Activated gamma-delta T cell treated with Interleukin-2 at 50 U/mL for 16 hours (primary cell): ENCODE measurements at places on chromosomes 6 and 20.

DNA sequence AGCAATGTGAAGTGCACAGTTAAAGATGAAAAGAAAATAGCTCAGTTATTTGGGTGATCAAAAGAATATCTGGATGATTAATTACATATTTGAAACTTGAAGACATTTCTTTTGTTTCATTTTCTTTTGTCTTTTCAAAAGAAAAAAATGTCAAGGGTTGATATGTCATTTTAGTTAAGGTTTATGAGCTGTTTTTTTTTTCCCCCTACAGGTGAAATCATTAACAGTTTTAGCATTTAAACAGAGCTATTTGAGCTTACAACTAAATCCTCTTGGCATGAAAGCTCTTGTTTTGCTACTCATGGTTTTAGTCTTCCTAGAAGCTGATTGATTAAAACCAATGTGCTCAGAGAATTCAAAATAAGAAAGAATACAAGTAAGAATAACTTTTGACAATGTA is 887.3 kb downstream of the PHF3 start:
- no peak for DNase-seq

- peak; percentile 1 for DNase-seq
These were observed 183.9 kb downstream of the DLL1 start for GRCh38 chr6:170106906-170107525.

DNA sequence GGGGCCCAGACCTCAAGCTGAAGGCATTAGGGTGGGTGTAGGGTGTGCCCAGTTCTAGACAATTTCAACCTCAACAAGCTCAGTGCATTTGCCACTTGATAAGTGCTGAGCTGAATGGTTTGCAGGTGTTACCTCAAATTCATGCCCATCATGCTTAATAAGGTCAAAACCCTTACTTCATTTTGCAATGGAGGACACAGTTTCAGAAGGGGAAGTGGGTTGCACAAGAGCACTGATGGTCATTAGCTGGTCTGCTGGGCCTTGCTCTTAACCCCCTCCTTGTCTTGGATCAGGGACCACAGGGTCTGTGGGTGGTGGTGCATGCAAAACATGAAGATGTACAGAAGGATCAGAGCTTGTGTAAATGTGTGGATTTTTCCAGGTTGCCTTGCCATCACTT is 71.0 kb upstream of the SIRPA start:
- DNase-seq = no peak

GRCh38 chr6:104253236-104253635 is 606.5 kb downstream of the HACE1 start:
- DNase-seq = no peak

DNA sequence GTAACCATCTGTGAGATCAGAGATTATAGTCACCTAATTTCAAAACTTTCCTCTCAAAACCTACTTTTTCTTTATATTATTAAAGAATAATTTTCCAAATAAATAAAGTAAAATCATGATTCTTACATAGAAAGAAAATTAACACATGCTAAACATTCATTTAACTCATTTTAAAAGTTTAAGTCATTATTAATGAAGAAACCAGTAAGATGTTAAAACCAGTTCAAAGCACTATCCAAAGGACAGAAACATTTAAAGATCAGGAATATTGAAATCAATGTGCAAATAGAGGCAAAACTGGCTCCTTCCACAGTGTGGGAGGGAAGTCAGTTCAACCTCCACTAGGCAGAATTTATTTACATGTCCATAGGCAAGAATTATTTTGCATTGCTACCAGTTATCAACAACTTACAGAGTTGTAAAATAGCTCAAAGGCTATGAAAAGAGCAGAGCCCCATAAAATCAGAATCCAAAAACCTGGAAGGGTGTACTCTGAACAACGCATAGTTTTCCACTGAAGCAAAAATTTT is 146.9 kb downstream of the KHDC1L start:
- no peak for DNase-seq

GRCh38 chr20:52204136-52204535 is 12.6 kb upstream of the ZFP64 start:
- DNase-seq = no peak

- DNase-seq = no peak
These were observed 51.7 kb downstream of the SLC26A8 start for GRCh38 chr6:35972471-35973367.

- DNase-seq = no peak
These were observed 324.1 kb upstream of the GJE1 start for GRCh38 chr6:141808662-141809061.

DNA sequence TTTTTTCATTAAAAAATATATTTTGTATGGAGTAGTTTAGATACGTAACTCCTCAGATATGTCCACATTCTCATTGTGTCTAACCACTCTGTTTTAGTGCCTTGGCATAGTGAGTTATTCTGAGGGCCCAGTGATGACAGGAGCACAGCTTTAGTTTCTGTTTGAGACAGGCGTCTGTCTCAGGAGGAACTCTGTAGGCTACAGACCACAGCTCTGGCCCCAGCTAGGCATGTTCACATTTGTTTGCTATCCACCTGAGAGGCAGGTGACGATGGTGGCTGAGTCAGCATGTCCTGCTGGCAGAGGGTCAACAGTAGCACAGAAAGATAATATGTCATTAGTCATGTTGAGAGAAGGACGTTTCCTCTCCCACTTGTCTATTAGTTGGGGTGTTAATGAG is 16.3 kb downstream of the LRRC1 start:
- DNase-seq = no peak

DNA sequence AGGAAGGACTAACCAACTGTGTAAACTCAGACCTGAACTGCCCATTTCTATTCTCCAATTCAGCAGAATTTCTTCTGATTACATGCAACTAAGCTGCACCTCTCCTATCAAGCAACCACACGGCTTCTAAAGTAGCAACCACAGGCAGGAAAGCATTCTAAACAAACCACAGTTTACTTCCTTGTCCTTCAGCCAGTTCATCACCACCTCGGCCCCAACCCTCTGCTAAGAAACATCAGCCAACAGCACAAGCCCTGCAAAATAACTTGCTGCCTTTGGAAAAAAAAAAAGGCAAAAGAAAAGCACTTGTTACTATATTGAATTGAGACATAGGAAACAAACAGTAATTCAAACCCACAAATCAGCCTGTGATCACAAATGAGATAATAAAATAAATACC is 140.3 kb downstream of the NFATC2 start:
- peak; percentile 57 for DNase-seq

- no peak for DNase-seq
These were observed 8.9 kb downstream of the CD164 start for GRCh38 chr6:109373331-109373730.

DNA sequence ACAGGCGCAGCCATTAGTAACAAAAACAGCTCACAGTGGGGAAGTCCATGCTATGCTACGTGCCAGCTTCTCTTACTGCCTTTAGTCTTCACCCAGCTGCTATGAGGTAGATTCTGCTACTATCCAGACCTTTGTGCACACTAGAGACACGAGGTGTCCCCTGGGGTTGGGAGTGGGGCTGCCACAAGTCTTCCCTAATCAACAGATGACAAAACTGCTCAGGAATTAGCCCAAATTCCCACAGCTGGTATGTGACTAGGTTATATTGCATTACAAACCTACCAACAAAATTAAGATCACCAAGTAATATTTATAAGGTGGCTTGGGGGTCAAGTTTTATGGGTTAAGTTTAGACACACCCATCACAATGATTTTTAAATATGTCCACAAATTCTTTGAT is 63.3 kb downstream of the PSMB1 start:
- DNase-seq = no peak

GRCh38 chr6:41732591-41733359 is 2.6 kb downstream of the TFEB start:
- peak; percentile 55 for DNase-seq

- no peak for DNase-seq
These were observed 163.2 kb downstream of the BMP7 start for GRCh38 chr20:57103146-57103800.

DNA sequence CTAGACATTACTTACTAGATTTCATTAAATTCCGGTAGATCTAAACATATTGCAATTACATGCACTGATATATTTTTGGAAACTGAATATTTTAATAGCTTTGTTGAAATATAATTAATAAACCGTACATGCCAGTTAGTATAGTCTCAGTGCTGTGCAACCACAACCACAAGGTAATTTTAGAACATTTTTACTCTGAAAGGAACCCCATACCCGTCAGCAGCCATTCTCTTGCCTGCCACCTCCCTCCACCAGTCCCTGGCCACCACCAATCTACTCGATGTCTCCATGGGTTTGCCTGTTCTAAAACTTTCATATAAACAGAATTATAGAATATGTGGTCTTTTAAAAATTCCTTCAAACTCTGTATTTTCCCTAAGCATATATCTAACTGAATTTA is 293.9 kb downstream of the THBS2 start:
- DNase-seq = no peak

- no peak for DNase-seq
These were observed 78.9 kb downstream of the ARHGAP18 start for GRCh38 chr6:129631070-129631469.

DNA sequence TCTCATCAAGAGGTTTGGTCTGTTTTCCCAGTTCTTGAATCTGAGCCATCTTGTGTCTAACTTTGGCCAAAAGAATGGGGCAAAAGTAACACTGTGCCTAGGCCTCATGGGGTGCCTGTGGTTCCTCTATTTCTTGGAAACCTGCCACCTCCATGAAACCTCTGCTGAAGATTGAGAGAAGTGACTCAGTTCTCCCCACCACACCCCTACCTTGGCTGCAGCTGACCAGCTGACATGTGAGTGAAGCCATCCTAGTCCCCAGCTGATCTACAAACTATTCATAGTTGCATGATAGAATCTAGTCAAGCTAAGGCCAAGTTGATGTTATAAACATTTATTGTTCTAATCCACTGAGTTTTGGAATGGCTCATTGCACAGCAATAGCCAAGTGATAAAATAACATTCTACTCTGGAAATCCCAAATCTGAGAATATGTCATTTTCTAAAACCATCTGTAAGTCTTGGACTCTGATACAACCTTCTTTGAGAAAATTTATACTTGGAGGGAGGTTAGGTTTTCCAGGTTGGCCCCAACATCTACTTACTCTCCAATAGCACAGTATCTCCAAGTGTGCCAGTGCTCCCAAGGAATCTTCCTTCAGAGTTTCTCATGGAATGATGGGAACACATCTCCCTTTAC is 107.0 kb upstream of the SMLR1 start:
- no peak for DNase-seq

- DNase-seq = no peak
These were observed 84.9 kb downstream of the KCNB1 start for GRCh38 chr20:49397525-49397924.

DNA sequence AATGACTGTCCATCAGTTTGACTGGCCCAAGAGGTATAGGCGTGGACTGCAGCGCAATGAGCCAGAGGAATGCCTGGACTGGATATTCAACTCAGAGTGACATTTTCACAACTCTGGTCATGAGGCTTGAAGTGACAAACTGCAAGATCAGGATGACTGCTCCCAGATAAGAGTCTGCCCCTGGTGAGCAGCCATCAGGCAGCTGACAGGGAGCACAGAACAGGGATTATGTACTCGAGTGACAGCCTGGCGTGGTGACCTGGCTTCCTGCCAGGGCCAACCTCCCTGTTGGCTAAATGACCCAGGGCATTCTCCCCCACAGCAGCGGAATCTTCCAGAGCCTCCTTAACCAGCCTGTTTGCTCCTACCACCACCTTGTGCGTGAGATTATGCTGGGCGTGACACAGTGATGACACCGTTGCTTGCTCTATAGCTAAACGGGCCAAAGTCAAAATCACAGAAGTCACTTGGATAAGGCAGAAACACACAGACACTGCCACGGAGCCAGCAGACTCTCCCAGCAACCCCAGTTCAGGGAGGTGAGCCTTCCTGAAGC is 209.1 kb upstream of the JARID2 start:
- no peak for DNase-seq

DNA sequence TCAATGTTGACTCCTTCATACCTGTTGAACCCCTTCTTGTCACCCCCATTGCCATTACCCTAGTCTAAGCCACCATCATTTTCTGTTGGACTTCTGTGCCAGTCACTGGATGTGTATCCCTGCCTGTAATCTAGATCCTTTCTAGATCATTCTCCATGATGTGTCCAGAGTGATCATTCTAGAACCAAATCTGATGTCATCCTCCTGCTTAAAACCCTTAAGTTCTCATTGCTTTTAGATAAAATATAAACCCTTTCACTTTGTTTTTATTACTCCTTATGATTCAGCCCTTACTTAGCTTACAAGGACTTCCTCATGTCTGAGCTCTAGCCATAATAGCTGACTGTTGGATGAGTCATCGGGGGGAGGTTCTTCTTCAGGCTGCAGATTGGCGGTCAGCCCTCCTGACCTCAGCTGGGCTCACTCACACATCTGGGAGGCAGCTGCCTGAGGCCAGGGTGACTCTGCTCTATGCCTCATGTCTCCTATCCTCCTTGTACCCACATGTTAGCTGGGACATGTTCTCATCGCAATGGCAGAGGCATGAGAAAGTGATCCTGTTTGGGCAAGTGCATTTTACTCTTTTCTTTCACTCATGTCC is 287.6 kb downstream of the ESR1 start:
- DNase-seq = no peak

DNA sequence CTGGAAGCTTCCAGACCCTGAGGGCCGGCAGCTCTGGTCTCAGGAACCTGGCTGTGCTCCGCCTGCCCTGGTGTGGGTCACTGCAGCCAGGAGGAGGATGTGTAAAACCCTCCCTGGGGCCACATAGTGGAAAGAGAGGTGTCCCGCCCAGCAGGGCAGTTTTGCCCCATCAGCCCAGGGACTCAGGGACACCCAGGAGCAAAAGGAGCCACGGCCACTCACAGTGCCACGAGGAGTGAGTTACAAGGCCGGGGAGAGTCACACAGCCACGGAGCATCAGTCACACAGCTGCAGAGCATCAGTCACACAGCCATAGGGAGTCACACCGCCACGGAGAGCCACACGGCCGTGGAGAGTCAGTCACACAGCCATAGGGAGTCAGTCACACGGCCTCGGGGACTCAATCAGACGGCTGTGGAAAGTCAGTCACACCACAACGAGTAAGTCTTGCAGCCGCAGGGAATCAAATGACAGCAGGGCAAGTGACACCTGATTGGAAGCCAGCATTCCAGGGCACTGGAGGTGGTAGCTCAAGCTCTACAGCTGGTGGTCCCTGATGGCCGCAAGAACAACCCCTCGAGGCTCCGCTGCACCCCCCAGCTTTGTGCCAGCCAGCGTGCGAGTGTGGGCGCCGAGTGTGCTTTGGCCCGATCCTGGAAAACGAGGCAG is 60.9 kb downstream of the DLL1 start:
- DNase-seq = no peak

GRCh38 chr20:45935416-45936046 is 1.0 kb downstream of the PCIF1 start:
- DNase-seq = no peak

GRCh38 chr6:42103753-42104094 is 38.7 kb downstream of the C6orf132 start:
- no peak for DNase-seq

- no peak for DNase-seq
These were observed 632 bp downstream of the PRKN start for GRCh38 chr6:162726947-162727321.

- DNase-seq = no peak
These were observed 59.2 kb upstream of the TINAG start for GRCh38 chr6:54248994-54249393.

- no peak for DNase-seq
These were observed 61.8 kb downstream of the MLIP start for GRCh38 chr6:54173089-54173488.
